ENCODE measurements at places on chromosomes 7 and 10.

DNA sequence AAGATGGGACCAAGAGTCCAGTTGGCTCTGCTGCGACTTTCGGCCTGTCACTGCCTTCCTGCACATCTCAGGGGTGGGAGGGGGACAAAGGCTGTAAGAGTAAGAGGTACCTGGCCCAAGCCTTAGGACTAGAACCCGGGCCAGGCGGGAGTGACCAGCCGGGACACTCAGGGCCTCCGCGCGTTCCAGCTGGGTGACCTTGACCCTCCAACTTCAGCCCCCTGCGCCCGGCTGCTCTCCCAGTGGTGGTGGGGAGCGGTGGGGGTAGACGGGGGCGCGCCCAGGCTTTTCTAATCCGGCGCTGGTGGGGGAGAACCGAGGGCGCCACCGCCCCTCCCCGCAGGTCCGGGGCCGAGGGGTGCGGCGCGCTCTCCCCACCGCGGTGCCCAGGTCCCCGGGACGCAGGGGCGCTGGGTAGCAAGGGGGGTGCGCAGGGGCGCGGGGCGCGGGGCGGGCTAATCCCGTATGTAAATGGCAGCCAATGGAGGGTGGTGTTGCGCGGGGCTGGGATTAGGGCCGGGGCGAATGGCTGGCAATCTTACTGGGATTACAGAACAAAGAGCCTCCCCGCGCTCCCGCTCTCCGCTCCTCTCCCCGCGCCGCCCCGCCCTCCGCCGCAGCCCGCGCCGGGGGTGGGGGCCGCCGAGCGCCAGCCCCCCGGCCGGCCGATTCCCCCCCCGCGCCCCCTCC is at the start of gene GTF2IRD1:
GTF2IRD1 (plus strand) TSS at position 585 of the 690 bp plus-strand sequence. CDS start 54,175 bp downstream, outside the sequence.
- DNase-seq: no peak

DNA sequence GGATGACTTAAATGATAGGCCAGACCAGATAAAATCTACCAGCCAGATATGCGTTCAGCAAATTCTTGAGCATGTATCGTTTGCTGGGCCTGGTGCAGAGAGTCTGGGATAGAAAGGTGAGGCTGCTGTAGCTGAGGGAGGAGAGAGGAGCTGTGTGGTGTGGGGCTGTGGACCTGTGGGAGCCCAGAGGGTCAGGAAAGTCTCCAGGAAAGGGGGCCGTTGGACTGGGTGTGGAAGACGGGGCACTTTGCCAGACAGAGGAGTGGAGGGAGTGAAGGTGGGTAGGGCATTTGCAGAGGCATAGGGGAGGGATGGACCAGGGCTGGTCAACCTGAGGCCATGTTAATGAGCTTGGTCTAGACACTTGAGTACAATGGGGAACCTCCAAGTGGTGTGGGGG is 124.7 kb upstream of the UNC5B start:
- DNase-seq: no peak

DNA sequence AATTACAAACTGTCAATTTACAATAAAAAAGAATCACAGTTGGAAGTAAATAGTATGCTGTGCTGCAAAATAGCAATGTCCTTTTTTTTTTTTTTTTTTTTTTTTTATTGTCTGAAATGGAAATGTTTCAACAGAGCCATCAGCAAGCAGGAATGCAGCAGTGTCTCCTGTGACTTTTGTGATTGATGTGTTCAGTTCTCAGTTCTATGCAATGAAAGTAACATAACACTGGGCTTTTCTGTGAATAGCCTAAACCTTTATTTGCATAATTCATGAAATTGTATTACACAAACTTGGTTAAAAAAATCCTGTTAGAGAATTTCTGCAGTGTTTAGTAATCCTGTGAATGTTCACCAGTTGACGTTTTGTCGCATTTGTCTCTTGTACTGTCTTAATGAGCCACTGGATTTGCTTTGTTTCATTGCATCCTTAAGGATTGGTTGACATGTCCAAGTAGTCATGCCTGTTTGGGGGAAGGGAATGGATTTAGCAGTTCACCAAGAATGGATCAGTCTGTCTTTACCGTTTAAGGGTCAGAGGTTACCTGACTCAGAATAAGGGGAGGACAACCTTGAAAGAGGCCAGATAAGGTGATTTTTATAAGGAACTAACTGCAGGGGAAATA is 192.7 kb downstream of the MLLT10 start:
- DNase-seq: no peak

GRCh38 chr10:102776779-102777456 is 33.2 kb downstream of the WBP1L start:
- no peak for DNase-seq

GRCh38 chr10:129712000-129712399 is 245.0 kb downstream of the MGMT start:
- no peak for DNase-seq

GRCh38 chr7:135236727-135237126 is 3.1 kb downstream of the STRA8 start:
- DNase-seq: no peak

- DNase-seq: no peak
Observed at GRCh38 chr10:5524641-5525560, at the start of gene CALML3. TSS of gene CALML3 (plus strand) at chr10:5524961. CDS start at chr10:5525086, 125 bp downstream.

- no peak for DNase-seq
Observed at GRCh38 chr7:48274662-48275061, 103.4 kb downstream of the ABCA13 start.

DNA sequence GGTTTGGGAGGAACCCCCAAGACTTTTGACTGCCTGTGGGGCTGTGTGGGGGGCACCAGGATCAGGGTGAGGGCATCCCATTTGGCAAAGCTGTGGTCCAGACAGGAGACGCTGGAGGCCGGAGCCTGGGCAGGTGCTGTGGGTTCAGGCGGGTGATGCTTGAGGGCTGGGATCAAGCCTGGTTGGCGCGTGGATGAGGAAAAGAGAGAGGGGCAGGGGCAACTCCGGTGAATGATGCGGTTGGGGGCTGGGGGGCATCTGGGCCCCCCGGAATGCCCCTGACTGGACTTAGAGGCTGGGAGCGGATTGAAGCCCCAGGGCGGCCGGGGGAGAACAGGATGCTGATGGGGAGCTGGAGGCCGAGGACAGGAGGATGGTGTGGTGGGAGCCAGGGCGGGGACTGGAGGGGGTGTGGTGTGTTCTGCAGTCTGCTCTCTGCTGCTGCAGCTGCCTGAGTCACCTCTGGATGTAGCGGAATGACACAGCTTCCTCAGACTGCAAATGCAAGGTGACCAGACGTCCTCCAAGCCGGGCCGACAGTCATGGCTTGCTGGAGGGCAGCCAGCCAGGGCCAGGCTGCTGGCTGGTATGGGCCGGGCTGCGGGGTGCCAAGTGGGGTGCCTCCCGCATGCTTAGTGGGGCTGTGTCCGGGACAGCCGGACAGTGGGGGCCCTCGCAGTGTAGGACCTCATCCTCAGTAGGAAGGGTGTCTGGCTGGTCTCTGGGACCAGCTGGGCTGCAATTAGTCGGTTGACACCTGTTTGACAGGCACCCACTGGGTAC is 3.2 kb downstream of the MAFK start:
- peak; percentile 33 for DNase-seq

DNA sequence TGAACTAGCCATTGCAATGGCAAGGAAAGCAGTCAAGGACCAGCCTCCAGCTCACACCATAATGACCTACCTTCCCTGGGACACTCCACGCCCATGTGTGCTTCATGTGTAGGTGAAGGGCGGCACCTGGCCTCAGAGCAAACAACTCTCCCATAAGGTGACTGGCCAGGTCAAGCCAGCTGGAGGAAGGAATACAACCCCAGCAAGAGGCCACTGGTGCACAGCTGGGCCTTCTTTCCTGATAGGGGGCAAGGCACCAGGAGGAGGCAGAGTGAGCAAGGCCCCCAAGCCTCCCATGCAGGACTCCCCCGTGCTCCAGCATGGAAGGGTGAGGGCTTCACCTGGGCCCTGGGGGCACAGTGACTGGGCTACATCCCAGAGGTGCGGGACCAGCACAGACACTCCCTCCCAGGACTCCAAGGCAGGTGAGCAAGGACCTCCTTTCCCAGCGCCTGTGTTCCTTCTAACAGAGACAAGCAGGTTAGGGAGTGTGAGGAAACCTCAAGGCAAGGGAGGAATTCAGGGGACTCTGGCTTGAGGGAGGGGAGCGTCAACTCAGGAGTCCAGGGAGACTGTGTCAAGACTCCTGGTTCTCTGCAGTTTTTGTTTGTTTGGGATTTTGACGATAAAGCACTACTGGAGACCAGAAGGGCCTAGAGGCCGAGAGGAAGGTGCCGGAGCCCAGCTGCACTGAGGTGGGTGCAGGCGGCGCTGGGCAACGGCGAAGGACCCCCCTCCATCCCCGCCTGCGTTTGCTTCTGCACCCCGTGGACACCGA is 1.7 kb downstream of the PTPRN2 start:
- DNase-seq: no peak

DNA sequence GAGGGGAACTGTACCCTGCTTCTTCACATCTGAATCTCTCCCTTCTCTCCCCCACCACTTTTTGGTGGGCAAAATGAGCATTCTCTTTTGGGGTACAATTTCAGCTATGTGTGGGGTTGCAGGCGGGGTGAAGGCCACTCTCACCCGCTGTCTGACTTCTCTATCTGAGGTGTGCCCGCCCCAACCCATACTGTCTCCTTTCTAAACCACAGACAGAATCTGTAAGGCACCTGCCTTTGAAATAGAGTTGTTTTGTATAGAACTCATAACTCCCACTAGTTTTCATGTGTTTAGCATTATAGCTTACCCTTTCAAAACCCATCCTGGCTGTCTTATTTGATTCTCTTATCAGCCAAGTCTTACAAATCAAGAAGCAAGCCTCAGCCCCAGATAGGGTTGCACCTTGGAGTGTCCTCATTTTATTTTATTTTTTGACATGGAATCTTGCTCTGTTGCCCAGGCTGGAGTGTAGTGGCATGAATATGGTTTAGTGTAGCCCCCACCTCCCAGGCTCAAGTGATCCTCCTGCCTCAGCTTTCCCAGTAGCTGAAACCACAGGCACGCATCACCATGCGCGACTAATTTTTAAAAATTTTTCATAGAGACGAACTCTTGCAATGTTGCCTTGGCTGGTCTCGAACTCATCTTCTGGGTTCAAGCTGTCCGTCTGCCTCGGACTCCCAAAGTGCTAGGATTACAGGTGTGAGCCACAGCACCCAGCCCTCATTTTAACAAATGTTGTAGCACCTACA is 11.9 kb downstream of the TSPAN14 start:
- DNase-seq: no peak

DNA sequence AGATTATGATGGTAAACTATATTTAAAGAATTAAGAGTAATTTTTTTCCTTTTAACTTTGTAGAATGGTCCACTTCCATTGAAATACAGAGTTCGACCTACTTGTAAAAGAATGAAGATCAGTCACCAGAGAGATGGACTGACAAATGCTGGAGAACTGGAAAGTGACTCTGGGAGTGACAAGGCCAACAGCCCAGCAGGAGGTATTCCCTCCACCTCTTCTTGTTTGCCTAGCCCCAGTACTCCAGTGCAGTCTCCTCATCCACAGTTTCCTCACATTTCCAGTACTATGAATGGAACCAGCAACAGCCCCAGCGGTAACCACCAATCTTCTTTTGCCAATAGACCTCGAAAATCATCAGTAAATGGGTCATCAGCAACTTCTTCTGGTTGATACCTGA is 8.3 kb downstream of the BMI1 start:
- DNase-seq: no peak

DNA sequence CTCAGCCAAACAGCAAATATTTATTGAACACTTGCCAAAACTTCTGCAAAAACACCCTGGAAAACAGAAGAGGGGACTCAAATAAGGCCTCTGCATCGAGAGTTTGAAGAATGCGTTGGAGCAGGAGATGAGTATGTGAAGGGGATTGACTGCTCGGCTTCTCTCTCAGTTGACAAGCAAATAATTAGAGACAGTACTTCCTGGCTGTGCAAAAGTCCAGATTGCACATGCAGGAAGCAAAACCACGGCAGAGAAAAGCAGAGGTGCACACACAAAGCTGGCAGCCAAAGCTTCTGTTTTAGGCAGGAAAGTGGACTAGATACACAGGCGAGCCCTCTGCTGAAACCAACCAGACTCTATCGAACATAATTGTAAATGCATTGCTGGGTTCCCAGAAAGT is 343.6 kb upstream of the MGMT start:
- no peak for DNase-seq

DNA sequence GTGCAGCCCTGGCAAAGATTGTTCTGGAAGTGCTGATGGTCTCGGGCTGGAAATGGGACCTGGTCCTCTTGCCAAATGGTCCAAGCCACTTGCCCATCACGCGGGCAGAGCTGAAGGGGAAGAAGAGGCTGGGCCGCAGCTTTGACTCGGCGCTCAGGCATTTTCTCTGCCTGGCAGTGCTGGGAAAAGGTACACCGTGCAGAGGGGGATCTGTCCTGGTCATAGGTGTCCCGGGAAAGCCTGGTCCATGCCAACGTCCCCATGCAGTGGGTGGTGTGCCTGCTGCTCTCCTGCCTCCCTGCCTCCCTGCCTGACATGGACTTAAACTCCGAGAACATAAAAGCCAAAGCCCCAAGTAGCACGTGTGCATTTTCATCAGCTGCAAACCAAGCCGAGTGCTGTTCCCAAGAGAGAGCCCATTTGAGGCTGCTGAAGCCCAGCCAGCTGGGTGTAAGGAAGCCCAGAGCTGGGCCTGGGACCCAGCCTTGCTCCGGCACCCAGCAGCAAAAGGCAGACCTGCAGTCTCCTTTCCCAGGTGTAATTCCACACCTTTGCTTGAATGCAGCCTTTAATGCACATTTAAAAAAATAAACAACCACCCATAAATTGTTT is 72.7 kb downstream of the TCERG1L start:
- DNase-seq: no peak

DNA sequence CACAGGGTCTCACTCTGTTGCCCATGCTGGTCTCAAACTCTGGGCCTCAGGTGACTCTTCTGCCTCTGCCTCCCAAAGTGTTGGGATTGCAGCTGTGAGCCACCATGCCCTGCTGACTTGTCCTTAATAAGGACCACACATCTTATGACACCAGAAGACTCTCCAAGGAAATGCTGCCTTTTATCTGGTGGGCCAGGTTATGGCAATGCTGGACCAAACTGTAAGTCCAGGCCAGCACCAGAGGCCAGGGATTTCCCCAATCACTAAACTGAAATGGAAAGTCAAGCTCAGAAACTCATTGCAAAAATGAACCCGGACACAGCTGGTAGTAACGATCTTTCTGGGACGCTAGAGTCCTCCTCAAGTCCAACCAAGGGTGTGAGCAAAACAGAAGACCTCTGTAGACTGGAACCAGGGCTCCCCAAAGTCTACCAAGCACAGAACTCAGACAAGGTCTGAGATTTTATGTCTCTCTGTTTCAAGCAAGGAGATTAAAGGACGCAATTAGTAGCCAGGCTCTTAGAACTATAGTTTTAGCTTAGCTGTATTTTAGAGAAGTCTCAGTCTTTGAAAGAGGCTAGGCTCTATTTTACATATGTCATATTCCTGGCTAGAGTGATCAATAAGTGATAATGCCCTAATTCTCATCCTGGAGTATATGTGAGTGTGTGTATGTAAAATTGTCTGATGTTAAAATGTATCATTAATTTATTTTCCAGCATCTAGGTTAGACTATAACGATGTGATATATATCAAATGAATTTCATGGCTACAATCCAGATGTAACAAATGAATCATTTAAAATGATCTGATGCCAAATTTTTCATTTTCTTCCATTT is 74.0 kb upstream of the ITGB1 start:
- DNase-seq: no peak

Data from stimulated activated CD8-positive, alpha-beta memory T cell treated with anti-CD3 and anti-CD28 coated beads, Interleukin-2, amount 100 ng/mL, for 48 hours (primary cell).